ENCODE measurements at places on chromosomes 7 and 10. TPM values are rescaled to one million over a fixed set of nuclear protein-coding genes. Genes with fewer than 3 reads are reported as not detected.

DNA sequence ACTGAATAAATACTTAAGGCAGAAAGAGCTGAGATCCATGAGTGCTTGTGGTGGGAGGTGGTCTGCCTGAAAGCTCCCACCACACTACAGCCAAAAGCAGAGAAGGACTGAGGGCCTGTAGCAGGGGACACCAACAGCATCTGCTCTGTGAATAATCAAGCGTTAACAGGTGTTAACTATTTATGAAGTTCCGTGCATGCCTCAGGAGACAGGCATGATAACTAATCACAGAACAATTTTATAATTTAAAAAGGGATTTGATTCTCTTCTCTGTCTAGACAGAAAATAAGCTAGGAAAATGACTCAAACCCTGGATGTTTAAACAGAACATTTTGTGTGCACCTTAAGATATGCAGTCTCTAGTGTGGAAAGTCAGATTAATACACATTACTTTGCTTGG, 61.5 kb upstream of the GHITM start:
- no peak overlapping the region for H3K27ac ChIP-seq
- H3K27me3 ChIP-seq: no peaks in the 10 kb centered on the region
- H3K4me3 ChIP-seq: no peak overlapping the region

CYP3A7 gene
- not detected for total RNA-seq

GRCh38 chr10:77406764-77407430, 230.7 kb downstream of the KCNMA1 start:
- DNase-seq: no peak
- H3K36me3 ChIP-seq: no peaks in the 10 kb centered on the region
- no peaks in the 10 kb centered on the region for H3K27me3 ChIP-seq

ADAP1 gene
- 1.1 TPM for total RNA-seq

ACTR3C gene
- not detected for total RNA-seq

FAM24B gene
- 3.3 TPM for total RNA-seq

NEUROD6 gene
- not detected for total RNA-seq

TAC1 gene
- not detected for total RNA-seq

DNA sequence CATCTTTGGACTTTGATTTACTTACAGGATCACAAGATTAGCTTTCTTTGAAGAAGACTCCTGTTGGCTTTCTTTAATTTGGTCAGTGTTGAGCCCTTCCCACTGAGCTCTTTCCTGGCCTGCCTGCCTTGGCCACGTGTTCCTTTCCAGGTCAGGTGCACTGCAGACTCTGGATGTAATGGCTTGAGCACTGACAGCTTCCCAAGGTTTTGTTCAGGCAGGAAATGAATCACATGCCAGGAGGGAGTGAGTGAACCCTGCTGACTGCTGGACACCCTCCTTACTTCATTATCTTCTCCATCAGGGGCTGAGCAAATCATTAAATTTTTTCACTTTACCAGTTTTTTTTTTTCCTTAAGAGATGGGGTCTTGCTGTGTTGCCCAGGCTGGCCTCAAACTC, 29.8 kb downstream of the SNX10 start:
- DNase-seq: no peak
- H3K4me3 ChIP-seq: no peak overlapping the region
- no peak overlapping the region for H3K27ac ChIP-seq
- H3K4me1 ChIP-seq: no peaks in the 10 kb centered on the region

CYP2C19 gene
- not detected for total RNA-seq

DNA sequence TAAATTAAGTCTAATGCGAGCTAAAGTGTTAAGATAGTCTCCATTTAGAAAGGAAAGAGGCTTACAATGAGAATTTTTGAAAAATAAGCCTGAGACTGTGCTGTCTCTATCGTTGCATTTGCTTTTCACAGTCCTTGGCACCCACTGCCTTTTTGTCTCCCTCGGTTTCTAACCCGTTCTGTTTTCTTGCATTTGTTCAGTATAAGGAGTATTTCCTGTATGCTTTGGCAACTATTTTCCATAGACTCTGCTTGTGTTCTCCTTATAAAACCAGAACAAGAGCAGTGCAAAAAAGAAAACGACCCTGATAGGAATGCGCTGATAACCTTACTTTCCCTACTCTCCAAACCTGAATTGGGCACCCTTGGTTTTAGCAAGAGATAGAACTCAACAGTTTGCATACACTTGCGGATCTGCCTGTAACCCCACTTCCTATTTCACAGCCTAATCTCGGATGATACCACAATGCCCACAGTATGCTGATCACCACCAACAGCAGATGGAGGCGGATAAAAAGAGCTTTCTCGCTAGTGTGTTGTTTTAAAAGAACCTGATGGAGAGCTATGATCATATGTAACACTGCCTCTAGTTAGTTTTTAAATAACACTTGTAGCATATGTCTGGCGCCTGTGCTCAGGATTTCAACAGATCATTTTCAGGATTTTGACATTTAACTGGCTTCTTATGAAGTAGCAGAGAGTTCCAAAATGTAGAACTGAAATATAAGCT, 1.6 kb upstream of the ARHGAP12 start:
- H3K36me3 ChIP-seq: no peaks in the 10 kb centered on the region
- peak overlapping the region; percentile 93 for H3K27ac ChIP-seq
- DNase-seq: peak; percentile 48
- H3K4me1 ChIP-seq: peaks cover 31% of the 10 kb centered on the region
- H3K4me3 ChIP-seq: peak overlapping the region; percentile 89

- no peak for DNase-seq
- H3K4me1 ChIP-seq: no peaks in the 10 kb centered on the region
- no peaks in the 10 kb centered on the region for H3K27me3 ChIP-seq
- H3K27ac ChIP-seq: no peak overlapping the region
Measured at GRCh38 chr10:20616918-20617810, 279.9 kb downstream of the NEBL start.

CNPY1 gene
- total RNA-seq: not detected

DNA sequence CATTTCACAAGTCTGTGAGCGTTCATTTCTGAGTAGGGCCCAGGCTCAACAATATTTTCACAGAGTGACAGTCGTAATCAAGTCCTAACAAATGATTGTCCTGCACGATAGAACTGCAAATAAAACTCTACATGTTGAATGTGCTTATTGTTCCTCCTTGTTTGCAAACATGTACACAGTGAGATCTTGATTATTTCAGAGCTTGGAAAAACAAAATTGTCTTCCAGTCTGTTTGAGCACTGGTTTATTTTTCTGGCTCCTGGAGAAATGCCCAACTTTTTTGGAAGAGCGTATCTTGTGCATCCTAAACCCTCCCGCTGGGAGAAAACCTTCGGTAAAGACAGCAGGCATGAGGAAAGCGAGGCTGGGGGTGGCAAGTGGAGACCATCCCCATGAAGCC, 91.1 kb downstream of the TEX36 start:
- H3K27ac ChIP-seq: no peak overlapping the region
- DNase-seq: no peak
- no peaks in the 10 kb centered on the region for H3K4me1 ChIP-seq
- no peak overlapping the region for H3K4me3 ChIP-seq
- H3K36me3 ChIP-seq: no peaks in the 10 kb centered on the region

Measured in GM23248 (cell line).